ENCODE measurements at places on chromosomes 3 and 15. TPM values are rescaled to one million over a fixed set of nuclear protein-coding genes. Genes with fewer than 3 reads are reported as not detected.

The FAM227B gene
- 12.6 TPM for total RNA-seq

DNA sequence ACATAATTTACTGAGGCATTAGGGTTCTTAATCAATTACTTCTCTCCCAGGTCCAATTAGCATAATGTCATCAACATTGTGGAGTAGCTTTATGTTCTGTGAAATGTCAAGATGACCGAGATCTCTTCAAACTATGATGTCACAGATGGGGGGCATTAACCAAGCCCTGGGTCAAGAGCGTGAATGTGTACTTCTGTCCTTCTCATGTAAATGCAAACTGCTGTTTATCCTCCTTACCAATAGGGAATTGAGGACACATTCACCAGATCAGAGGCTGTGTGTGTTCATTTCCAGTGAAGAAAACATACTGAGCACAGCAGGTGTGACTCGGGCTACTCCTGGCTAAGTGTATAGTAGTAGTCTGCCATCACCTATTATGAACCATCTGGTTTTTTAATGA lies 177.9 kb downstream of the MINAR1 start:
- DNase-seq = no peak

GRCh38 chr3:126659915-126660886 lies 5.3 kb upstream of the TXNRD3 start:
- no peak for DNase-seq

The ITPKA gene
- total RNA-seq = 0.51 TPM

The MNS1 gene
- 2.2 TPM for total RNA-seq

The TMCC1 gene
- 42.9 TPM for total RNA-seq

GRCh38 chr3:124780761-124781475 lies 50.7 kb downstream of the UMPS start:
- peak; percentile 95 for DNase-seq

The HOMER2 gene
- 15.0 TPM for total RNA-seq

DNA sequence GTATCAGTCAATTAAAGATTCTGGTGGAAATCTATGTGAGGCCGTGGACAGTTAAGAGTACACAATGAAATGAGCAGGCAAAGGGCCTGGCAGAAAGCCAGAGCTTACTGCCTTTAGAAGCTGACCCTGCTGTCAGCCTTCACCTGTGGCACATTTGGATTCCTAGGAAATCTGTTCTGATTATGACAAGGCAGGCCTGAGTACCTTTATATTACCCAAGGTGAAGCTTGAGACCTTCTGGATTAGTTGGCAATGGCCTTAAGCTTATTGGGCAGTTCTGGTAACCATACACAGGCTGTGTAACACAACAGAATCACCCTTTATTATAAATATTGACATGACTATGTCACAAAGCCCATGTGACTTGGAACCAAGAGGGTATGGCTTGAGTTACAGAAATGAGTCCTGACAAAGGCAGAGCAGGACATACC lies 43.2 kb downstream of the NBEAL2 start:
- no peak for DNase-seq

The CIDEC gene
- not detected for total RNA-seq

DNA sequence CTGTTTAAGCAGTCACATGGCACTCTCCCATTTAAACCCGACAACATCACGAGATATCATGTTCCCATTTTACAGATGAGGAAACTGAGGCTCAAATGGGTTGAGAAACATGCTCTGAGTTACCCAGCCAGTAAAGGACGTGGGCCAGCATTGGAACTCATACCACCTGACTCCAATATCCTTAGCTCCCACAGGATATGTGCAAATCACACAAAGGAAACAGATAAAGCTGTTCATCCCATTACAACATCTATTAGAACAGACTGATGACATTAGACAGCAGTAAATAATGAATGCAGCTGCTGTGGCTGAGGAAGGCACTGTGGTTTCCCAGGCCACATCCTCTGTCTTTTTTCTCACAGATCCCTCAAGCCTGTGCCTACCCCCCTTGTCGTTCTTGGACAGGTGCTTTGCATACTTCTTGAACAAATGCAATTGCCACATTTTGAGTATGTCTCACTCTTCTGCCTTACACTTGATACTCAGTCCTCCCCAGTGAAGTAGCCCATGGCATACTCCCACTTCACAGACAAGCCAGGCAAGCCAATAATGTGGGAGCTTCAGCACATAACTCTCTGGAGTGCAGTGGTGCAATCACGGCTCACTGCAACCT lies 17.7 kb downstream of the FRMD4B start:
- no peak for DNase-seq

The SH2D7 gene
- total RNA-seq = not detected

The CKMT1B gene
- 1.2 TPM for total RNA-seq

DNA sequence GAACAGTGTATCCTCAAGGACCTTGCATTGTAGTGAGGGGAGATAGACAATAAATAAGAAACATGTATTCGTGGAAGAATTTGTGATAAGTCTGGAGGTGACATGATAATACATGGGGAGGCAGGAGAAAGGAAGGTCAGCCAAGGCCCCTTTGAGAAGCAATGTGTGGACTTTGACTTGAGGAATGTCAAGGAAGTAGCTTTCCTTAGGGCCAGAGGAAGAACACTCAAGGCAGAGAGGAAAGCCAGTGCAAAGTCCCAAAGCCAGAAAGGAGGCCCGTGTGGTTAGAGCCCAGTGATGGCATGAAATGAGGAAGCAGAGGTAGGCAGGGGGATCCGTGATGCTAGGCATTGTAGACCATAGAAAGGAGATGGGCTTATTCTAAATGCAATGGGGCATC lies 192.2 kb downstream of the NR1D2 start:
- no peak for DNase-seq

DNA sequence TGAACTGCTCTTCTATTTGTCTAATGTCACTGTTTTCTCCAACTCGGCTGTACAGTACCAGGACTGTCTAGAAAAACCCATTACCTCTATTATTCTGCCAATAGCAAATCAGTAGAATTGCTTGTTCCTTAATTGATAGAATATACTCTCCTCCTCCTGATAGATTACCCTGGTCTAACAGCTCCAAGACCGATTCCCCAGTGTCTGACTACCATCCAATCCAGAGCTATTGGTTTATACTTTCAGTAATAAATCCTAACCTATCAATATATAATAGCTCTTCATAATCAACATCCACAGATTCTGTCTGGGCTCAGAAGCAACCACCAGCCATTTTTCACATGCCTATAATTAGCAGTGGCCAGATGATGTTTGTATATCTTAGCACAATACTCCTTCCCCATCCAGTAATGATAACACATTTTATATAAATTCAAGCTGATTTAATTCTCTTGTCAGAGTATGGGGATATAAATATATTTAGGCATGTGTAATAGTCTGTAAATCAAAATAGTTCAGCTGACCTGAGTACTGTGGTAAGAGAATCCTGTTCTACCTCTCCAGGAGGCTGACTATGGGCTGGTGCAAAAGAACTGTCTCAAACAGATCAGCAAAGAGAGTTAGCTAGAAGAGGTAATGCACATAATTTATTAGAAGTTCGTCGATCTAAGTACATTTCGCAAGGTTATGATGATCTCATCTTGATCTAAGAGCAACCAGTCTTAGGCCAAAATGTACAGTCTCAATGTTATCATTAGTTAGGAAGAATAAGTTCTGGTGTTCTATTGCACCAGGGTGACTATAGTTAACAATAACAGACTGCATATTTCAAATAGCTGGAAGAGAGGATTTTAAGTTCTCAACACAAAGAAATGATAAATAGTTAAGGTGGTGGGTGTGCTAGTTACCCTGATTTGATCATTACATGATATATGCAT lies 193.4 kb downstream of the SHOX2 start:
- no peak for DNase-seq

The CCR9 gene
- not detected for total RNA-seq

The TMEM266 gene
- total RNA-seq = not detected

- DNase-seq = no peak
Observed at GRCh38 chr15:99441871-99442251, 123.9 kb upstream of the MEF2A start.

The SI gene
- not detected for total RNA-seq

The PLA1A gene
- 6.1 TPM for total RNA-seq

- no peak for DNase-seq
Observed at GRCh38 chr3:111712294-111713167, 117.4 kb upstream of the ZBED2 start.

- no peak for DNase-seq
Observed at GRCh38 chr3:7432610-7433009, 571.7 kb downstream of the GRM7 start.

GRCh38 chr3:13536432-13536831 lies 12.5 kb upstream of the FBLN2 start:
- DNase-seq = no peak

The EPHB3 gene
- 3.0 TPM for total RNA-seq

GRCh38 chr15:40930430-40931299 lies 1.5 kb downstream of the DLL4 start:
- peak; percentile 86 for DNase-seq

DNA sequence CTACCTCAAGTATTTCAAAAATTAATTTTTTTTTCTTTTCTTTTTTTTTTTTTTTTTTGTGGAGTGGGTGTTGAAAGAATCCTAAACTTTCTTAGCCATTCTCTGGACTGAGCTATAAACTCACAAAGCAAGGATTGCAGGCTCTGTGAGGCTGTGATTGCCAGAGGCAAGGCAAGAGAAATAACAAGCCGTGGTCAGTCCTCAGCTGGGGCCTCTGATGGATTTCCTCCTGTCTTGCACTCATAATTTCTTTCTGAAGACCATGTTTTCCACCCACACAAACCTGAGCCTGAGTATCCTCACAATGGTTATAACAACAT lies 1.3 kb downstream of the CX3CR1 start:
- DNase-seq = no peak

GRCh38 chr3:72976281-72976741 lies 20.3 kb upstream of the PPP4R2 start:
- DNase-seq = no peak

- no peak for DNase-seq
Observed at GRCh38 chr3:87267953-87268645, 8.3 kb downstream of the POU1F1 start.

DNA sequence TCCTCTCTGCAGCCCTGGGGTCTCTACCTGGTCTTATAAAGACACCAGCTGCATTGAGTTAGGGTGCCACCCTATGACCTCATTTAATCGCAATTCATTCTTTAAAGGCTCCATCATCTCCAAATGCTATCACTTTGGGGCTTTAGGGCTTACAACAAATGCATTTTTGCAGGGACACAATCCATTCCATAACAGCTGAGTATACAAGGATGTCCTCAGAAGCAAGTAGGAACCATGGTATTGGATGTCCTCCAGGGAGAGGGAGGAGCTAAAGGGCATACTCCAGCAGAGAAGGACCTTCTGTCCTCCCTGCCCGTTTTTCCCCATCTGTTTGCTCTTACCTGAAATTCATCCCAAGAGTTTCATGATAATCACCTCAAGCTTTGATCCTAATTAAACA lies 30.3 kb downstream of the UMPS start:
- no peak for DNase-seq

The COL6A5 gene
- total RNA-seq = not detected

The UBL7 gene
- 51.2 TPM for total RNA-seq

- DNase-seq = no peak
Observed at GRCh38 chr15:92619145-92620101, 36.2 kb downstream of the FAM174B start.

GRCh38 chr3:190877925-190878324 lies 15.4 kb upstream of the GMNC start:
- DNase-seq = no peak

GRCh38 chr3:4906107-4906621 lies 73.1 kb upstream of the BHLHE40 start:
- no peak for DNase-seq

DNA sequence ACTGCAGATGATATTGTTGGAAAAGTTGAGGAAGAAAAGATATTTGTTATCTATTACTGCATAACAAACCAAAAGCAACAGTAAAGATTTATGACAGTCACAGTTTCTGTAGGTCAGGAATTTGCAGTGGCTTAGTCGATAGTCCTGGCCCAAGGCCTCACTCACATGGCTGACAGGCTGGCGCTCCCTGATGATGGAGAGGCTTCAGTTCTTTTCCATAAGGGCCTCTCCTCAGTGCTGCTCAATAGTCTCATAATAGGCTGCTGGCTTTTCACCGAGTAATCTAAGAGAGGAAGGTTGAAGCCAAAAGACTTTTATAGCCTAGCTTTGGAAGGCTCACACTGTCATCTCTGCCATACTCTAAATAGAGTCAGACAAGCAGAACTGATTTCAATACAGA lies 17.7 kb downstream of the IREB2 start:
- DNase-seq = no peak

- no peak for DNase-seq
Observed at GRCh38 chr3:72093992-72094334, 309.0 kb upstream of the PROK2 start.

- DNase-seq = peak; percentile 41
Observed at GRCh38 chr3:57160765-57161538, 4.2 kb downstream of the IL17RD start.

- no peak for DNase-seq
Observed at GRCh38 chr3:65936908-65937638, 101.6 kb downstream of the MAGI1 start.

The RASGRP1 gene
- 3.5 TPM for total RNA-seq

DNA sequence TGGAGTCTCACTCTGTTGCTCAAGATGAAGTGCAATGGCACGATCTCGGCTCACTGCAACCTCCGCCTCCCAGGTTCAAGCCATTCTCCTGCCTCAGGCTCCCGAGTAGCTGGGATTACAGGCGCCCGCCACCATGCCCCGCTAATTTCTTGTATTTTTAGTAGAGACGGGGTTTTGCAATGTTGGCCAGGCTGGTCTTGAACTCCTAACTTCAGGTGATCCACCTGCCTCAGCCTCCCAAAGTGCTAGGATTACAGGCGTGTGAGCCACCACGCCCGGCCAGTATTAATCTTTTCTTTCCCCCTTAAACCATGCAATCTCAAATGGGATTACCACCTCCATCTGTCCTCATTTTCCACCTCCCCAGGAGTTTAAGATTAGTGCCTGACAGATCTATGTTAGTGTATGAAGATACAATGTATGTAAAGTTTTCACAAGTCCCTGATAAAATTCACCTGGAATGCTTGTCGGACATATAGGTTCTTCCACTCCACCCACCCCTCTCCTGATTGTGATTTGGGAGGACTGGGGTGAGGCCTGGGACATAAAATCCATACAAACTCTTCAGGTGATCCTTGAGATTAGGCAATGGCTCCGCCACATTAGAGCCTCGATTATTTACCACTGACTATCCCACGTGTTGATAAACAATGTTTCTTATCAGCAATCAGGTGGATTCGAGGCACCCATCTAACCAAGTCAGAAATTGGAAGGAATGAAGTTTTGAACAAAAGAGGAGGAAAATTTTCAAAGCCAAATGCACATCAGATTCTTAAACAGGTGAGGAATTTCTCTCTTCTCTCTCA lies 1.2 kb downstream of the PARL start:
- DNase-seq = no peak

DNA sequence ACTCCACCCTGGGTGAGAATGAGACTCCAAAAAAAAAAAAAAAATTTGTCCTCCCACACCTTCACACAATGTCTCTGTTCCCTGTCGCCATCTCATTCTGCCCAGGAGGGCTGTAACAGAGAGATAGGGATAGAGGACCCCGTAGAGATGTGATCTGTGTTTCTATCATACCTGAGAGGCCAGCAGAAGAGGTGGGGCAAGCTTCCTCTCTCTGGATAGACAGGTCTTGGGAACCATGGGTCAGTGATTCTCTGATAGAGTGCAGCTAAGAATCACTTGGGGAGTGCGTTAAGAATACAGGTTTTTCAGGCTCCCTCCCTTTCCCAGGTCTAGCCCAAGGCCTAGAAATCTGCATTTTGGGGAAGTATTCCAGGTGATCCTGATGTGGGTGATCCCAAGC lies 8.3 kb downstream of the CA12 start:
- DNase-seq = no peak

The DBR1 gene
- total RNA-seq = 7.7 TPM

Measured in right cardiac atrium (tissue), 5 donors.